ENCODE measurements at places on chromosomes 11 and 22.
A peak's percentile ranks its signal among the peaks of the same experiment; 100 is the strongest.

DNA sequence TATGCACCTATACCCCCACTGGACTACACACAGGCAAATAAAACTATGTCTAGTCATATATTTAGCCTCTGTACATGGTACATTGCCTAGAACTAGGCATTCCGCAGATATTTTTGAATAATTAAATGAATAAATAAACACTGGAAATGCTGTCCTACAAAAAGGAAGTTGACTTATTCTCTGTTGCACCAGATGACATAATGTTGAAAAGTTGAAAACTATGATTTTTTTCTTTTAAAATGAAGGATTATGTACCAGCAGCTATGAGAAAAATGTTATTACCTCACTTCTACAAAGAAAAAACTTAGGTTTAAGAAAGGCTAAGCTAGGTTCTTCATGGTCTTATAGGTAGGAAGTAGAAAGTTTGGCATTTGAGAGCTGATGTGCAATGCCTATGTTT, 856.6 kb downstream of the METTL15 start:
- peak; percentile 62 for DNase-seq

- no peak for DNase-seq
Measured at GRCh38 chr11:88367310-88367709, 29.8 kb upstream of the CTSC start.

DNA sequence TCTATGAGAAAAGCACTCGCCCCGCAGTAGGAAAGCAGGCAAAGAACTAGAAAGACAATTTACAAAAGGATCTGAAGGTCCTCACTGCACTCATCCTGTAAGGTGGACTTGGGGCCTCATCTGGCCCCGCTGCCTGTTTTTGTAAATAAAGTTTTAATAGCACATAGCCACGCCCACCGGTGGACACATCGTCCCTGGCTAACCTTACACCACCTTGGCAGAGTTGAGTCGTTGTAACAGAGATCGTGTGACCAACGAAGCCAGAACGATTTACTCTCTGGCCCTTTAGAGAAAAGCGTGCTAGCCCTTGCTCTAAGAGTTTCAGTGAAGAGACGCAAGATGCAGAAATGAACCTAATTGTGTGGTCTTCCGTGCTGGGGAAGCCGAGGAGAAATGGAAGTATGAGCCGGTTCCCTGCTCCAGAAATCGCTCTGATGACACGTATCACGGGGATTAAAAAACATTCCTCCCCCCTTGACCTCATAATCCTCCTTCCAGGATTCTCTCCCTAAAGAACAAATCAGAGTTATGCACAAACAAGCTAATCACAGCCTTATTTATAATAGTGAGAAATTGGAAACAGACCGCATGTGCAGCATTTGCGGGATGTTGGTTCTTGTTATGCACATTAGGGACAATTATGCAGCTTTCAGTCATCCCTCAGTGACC, 80.1 kb downstream of the CDKN1C start:
- no peak for DNase-seq

GRCh38 chr11:9470765-9471164, 10.0 kb downstream of the ZNF143 start:
- DNase-seq: no peak

GRCh38 chr11:99920956-99921355, 766.1 kb upstream of the ARHGAP42 start:
- no peak for DNase-seq

GRCh38 chr11:85912414-85912813, 57.2 kb downstream of the CCDC83 start:
- DNase-seq: no peak

DNA sequence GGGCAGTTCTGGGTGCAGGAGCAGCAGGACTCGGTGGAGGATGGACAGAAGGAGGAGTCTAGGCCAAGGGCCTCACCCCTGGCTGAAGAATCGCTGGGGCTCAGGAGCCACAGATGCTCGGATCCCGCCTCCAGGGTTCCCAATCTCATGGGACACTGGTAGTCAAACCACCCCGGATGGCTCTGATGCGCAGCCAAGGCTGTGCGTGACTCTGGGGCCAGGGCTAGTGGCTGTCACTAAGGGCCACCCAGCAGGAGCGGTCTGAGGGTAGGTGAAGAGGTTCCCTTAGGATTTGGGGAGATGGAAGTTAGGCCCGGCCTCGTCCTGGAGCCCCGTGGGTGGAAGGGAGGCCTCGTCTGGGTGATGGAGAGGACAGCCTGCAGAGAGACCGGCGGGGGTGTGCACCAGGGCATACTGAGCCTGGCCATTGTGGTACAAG, 300.6 kb downstream of the TBC1D22A start:
- DNase-seq: no peak

GRCh38 chr11:30585125-30585891, 845 bp downstream of the MPPED2 start:
- DNase-seq: no peak

Measured in fibroblast of skin of right biceps (primary cell).